ENCODE measurements at places on chromosomes 7 and 10.
A peak's percentile ranks its signal among the peaks of the same experiment; 100 is the strongest.

DNA sequence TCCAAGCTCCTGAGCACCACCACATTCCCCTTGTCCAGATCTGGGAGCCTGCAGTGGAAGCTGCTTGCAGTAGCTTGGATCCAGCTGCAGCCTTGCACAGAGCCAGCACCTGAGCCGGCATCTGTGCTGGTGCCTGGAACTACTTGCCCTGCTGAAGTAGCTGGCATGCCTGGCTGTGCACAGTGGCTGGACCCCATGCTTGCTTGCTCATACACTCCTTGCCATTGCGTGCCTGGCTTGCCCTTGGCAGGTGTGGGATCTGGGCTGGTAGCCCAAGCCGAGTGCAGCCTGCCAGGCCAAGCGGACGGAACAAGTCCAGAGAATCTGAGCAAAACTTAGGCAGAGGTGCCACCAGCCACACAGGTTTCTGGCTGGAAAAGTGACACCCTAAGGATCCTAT lies 759.9 kb downstream of the IPMK start:
- H3K27ac ChIP-seq: no peak overlapping the region
- H3K4me1 ChIP-seq: no peaks in the 10 kb centered on the region
- H3K4me3 ChIP-seq: no peak overlapping the region
- DNase-seq: no peak
- no peaks in the 10 kb centered on the region for H3K36me3 ChIP-seq
- no peaks in the 10 kb centered on the region for H3K27me3 ChIP-seq

GRCh38 chr7:73718905-73719805 lies at the start of gene STX1A:
TSS of gene STX1A (minus strand) at chr7:73719669. CDS start at chr7:73719631, 38 bp downstream.
- peak; percentile 72 for DNase-seq
- H3K4me3 ChIP-seq: peak within 1 kb of the TSS; percentile 88
- peak within 1 kb of the TSS; percentile 89 for H3K27ac ChIP-seq
- peaks cover 7% of the 10 kb centered on the region for H3K36me3 ChIP-seq
- H3K27me3 ChIP-seq: peaks cover 15% of the 10 kb centered on the region

- peaks cover 15% of the 10 kb centered on the region for H3K36me3 ChIP-seq
- H3K4me1 ChIP-seq: peaks cover 59% of the 10 kb centered on the region
- peak overlapping the region; percentile 88 for H3K4me3 ChIP-seq
- H3K27ac ChIP-seq: peak overlapping the region; percentile 67
- DNase-seq: no peak
Measured at GRCh38 chr10:130137090-130137448, 878 bp downstream of the GLRX3 start.

DNA sequence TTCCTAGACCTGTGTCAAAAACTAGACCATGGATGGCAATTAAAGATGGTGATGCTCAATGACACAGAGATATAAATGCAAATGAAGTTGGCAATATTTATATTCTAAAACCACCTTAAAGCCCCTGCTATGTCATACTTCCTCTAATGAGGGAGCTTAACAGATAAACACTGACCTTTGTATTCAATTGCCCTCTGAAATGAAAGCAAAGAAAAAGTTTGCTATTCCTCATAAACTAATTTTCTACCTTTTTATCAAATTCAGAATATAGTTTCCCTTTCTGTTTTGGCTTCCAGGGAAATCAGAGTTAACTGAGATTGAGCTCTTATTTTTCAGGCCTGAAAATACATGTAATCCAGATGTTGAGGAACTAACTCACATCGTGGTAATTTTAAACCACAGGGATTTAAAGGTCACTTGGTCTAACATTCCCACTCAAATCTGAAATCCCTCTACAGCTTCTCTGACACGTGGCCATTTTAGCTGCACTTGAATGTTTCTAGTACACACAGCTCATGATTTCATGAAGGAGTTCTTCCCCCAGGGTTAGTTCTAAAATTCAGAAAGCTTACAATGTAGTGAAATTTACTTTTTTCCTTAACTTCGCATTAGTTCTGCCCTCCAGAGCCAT lies 37.9 kb upstream of the ABCB5 start:
- no peaks in the 10 kb centered on the region for H3K4me1 ChIP-seq
- no peaks in the 10 kb centered on the region for H3K36me3 ChIP-seq
- DNase-seq: no peak
- no peaks in the 10 kb centered on the region for H3K27me3 ChIP-seq
- no peak overlapping the region for H3K27ac ChIP-seq

- H3K27ac ChIP-seq: no peak overlapping the region
- H3K4me1 ChIP-seq: no peaks in the 10 kb centered on the region
- no peaks in the 10 kb centered on the region for H3K36me3 ChIP-seq
- H3K27me3 ChIP-seq: peaks cover 17% of the 10 kb centered on the region
- no peak for DNase-seq
Measured at GRCh38 chr7:112381311-112382091, 68.8 kb upstream of the IFRD1 start.

DNA sequence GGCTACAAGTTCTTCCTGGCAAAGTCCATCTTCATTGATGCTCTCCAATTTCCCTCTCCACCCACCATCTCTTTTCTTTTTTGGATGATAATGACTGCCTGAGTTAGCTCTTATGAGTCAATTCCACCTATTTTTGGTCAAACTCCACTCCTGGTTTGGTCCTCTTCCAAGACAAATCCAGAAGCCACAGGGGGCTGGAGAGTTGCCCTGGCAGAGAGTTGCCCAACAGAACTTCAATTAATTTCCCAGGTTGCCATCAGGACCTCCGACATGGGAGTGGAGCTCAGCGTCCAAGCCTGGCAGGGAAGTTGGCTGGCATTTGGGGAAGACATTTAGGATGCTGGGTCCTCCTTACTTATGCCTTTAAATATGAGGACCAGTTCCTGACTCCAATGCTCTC lies 29.2 kb upstream of the KCNMA1 start:
- no peak overlapping the region for H3K27ac ChIP-seq
- H3K36me3 ChIP-seq: no peaks in the 10 kb centered on the region
- H3K27me3 ChIP-seq: peaks cover 3% of the 10 kb centered on the region
- no peak for DNase-seq
- no peaks in the 10 kb centered on the region for H3K4me1 ChIP-seq

DNA sequence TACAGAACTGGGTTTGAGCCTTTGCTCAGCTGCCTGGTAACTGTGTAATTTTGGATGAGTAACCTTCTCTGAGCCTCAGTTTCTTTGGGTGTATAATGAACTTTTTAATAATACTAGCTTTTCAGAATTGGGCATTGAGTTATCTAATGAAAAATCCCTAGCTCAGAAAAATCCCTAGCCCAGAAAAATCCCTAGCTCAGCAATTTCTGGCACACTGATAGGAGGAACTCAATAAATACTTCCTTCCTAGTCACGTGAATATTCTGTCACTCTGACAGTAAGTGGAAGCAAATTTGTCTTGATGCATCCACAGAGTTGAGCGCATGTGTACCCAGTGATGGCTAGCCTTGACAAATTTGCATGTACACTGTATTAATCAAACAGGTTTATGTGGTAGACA lies 817.6 kb downstream of the XPNPEP1 start:
- no peak overlapping the region for H3K27ac ChIP-seq
- no peaks in the 10 kb centered on the region for H3K4me1 ChIP-seq
- H3K36me3 ChIP-seq: no peaks in the 10 kb centered on the region
- no peaks in the 10 kb centered on the region for H3K27me3 ChIP-seq

DNA sequence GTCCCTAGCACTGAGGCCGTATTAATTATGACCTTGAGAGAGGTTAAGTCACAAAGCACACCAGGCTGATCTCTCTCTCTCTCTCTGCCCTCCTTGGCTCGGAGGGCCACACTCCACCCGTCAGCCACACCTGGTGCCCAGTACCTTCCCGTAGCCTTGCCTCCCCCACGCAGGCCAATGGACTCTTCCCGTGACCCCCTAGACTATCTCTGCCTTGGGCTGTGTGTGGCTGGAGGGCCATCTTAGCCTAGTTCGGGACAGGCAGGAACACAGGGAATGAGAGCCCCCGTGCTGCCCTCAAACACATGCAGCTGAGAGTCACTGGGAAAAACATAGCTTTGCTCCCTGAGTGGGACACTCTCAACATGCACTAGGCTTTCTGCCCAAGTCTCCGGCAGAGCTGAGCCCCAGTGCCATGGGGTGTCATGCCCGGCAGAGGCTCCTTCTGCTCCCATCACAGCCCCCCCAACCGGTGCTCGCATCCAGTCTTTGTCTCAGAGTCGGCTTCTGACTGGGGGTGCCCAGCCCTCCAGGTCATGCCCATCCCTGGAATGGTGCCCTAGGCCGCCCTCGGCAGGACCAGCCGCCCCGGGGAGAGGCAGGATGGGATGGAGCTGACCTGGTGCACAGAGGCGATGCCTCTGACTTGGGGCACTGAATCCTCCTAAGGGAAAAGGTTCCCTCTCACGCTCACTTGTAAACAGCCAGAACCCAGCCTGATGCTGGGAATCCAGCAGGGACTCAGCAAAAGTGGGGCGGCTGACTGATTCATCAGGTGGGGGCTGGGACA lies 63.0 kb downstream of the TCERG1L start:
- H3K27me3 ChIP-seq: peaks cover 2% of the 10 kb centered on the region
- H3K27ac ChIP-seq: no peak overlapping the region
- no peaks in the 10 kb centered on the region for H3K4me1 ChIP-seq
- H3K4me3 ChIP-seq: no peak overlapping the region
- H3K36me3 ChIP-seq: no peaks in the 10 kb centered on the region
- DNase-seq: no peak

DNA sequence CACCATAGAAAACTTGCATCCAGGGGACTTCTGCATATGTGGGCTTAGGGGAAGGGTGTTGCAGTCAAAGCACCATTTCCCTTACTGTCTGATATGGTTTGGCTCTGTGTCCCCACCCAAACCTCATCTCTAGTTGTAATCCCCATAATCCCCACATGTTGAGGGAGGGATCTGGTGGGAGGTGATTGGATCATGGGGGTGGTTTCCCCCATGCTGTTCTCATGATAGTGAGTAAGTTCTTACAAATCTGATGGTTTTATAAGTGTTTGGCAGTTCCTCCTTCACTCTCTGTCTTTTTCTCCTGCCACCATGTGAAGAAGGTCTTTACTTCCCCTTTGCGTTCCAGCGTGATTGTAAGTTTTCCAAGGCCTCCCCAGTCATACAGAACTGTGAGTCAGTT lies 177.4 kb downstream of the ADK start:
- no peak overlapping the region for H3K27ac ChIP-seq
- H3K27me3 ChIP-seq: no peaks in the 10 kb centered on the region
- H3K4me1 ChIP-seq: no peaks in the 10 kb centered on the region
- H3K36me3 ChIP-seq: peaks cover 11% of the 10 kb centered on the region

GRCh38 chr7:102897856-102898531 lies 14.8 kb upstream of the LRRC17 start:
- no peaks in the 10 kb centered on the region for H3K36me3 ChIP-seq
- H3K4me1 ChIP-seq: no peaks in the 10 kb centered on the region
- H3K27me3 ChIP-seq: peaks cover 13% of the 10 kb centered on the region
- no peak overlapping the region for H3K4me3 ChIP-seq
- H3K27ac ChIP-seq: no peak overlapping the region
- DNase-seq: no peak

DNA sequence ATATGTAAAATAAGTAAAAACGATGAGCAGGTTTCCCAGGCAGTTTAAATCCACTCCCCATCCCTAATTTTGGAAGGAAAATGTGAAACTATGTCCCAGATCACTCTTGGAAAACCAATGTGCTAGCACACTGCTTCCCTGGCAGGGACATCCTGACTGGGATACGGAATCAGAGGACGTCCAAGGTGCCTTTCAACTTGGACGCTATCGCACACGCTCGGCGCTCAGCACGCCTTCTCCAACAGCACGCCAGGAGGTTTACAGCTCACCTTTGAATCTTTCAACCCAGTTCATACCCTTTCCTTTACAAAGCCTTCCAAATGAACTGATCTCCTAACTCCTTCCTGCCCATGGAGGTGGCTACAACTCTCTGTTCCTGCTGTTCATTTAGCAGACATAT lies 47.1 kb downstream of the BEND7 start:
- DNase-seq: no peak
- H3K4me1 ChIP-seq: no peaks in the 10 kb centered on the region
- no peak overlapping the region for H3K27ac ChIP-seq
- no peaks in the 10 kb centered on the region for H3K36me3 ChIP-seq

GRCh38 chr7:134875867-134876266 lies 96.4 kb downstream of the CALD1 start:
- peaks cover 5% of the 10 kb centered on the region for H3K4me1 ChIP-seq
- H3K36me3 ChIP-seq: no peaks in the 10 kb centered on the region
- DNase-seq: no peak
- H3K4me3 ChIP-seq: no peak overlapping the region
- H3K27me3 ChIP-seq: peaks cover 6% of the 10 kb centered on the region

- peak overlapping the region; percentile 60 for H3K27ac ChIP-seq
- H3K27me3 ChIP-seq: peaks cover 7% of the 10 kb centered on the region
- H3K4me1 ChIP-seq: no peaks in the 10 kb centered on the region
- peaks cover 5% of the 10 kb centered on the region for H3K36me3 ChIP-seq
- no peak overlapping the region for H3K4me3 ChIP-seq
Measured at GRCh38 chr7:137828456-137828855, 18.3 kb downstream of the DGKI start.

GRCh38 chr7:35624299-35625186 lies 70.4 kb downstream of the HERPUD2 start:
- no peak overlapping the region for H3K4me3 ChIP-seq
- DNase-seq: peak; percentile 6
- H3K27ac ChIP-seq: no peak overlapping the region
- no peaks in the 10 kb centered on the region for H3K36me3 ChIP-seq
- H3K4me1 ChIP-seq: no peaks in the 10 kb centered on the region

DNA sequence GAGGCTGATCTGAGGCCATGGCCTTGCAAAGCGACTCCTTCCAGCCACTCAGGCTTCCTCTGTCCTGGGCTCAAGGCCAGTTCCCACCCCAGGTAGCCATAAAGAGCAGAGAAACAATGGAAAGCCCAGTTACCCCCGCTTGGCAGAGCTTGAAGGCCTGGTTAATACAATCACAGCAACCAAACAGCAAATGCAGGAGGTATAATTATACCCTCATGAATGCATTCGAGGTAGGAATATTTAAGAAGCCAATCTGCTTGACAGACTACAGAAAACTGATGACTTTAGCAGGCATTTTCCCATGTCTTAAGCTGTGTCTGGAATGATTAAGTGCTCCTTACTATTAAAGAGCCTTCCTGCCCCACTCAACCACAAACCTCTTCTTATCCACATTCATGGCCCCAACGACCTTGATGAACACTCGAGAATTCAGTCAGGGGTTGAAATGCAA lies 114.1 kb upstream of the MACROH2A2 start:
- H3K36me3 ChIP-seq: no peaks in the 10 kb centered on the region
- no peaks in the 10 kb centered on the region for H3K4me1 ChIP-seq
- no peaks in the 10 kb centered on the region for H3K27me3 ChIP-seq

- no peaks in the 10 kb centered on the region for H3K27me3 ChIP-seq
- no peak for DNase-seq
- no peak overlapping the region for H3K4me3 ChIP-seq
- H3K36me3 ChIP-seq: no peaks in the 10 kb centered on the region
- peaks cover 17% of the 10 kb centered on the region for H3K4me1 ChIP-seq
Measured at GRCh38 chr7:138610671-138611170, 90.4 kb downstream of the SVOPL start.
